A549 treated with DMSO at 1 μM for 4 hours (cell line): ENCODE measurements at places on chromosomes 12 and 14. TPM values are rescaled to one million over a fixed set of nuclear protein-coding genes. Genes with fewer than 3 reads are reported as not detected.

Gene LRRC43
- 0.10 to 0.18 TPM (median 0.15 TPM) in 3 of 5 replicates, not detected in the others for total RNA-seq

Gene SLC25A47
- total RNA-seq = not detected in 5 replicates

Gene RAB15
- 17.1 to 20.0 TPM (median 18.4 TPM) in 5 replicates for total RNA-seq

Gene MYL2
- 0.10 to 0.17 TPM in 2 of 5 replicates, not detected in the others for total RNA-seq

Gene EIF2S3B
- total RNA-seq = 0.45 to 0.70 TPM (median 0.67 TPM) in 5 replicates

Gene TMEM106C
- 119 to 129 TPM (median 126 TPM) in 5 replicates for total RNA-seq

Gene SLC10A1
- total RNA-seq = not detected in 5 replicates

Gene PTGER2
- 1.2 to 2.1 TPM (median 1.7 TPM) in 5 replicates for total RNA-seq

Gene GLI1
- total RNA-seq = 9.3 to 13.8 TPM (median 11.2 TPM) in 5 replicates

Gene SLC4A8
- 1.0 to 2.6 TPM (median 1.6 TPM) in 5 replicates for total RNA-seq

Gene MYG1
- total RNA-seq = 85.4 to 102 TPM (median 93.8 TPM) in 5 replicates

Gene ANGEL1
- 7.7 to 11.0 TPM (median 10.1 TPM) in 5 replicates for total RNA-seq

Gene PITPNM2
- 12.5 to 21.7 TPM (median 17.7 TPM) in 5 replicates for total RNA-seq

Gene CPM
- 8.1 to 13.4 TPM (median 11.5 TPM) in 5 replicates for total RNA-seq

Gene ITFG2
- 13.7 to 18.8 TPM (median 16.9 TPM) in 5 replicates for total RNA-seq

Gene C3AR1
- not detected in 5 replicates for total RNA-seq

Gene P2RX7
- not detected in 5 replicates for total RNA-seq

Gene SIVA1
- total RNA-seq = 145 to 215 TPM (median 170 TPM) in 5 replicates

Gene NRIP2
- not detected in 5 replicates for total RNA-seq

Gene MRPS35
- total RNA-seq = 91.8 to 108 TPM (median 98.3 TPM) in 5 replicates

Gene ZNF268
- total RNA-seq = 11.4 to 18.0 TPM (median 11.9 TPM) in 5 replicates

Gene TSPAN19
- total RNA-seq = not detected in 5 replicates

Gene C14orf180
- total RNA-seq = not detected in 5 replicates

Gene TAS2R31
- 0.09 to 0.22 TPM (median 0.16 TPM) in 4 of 5 replicates, not detected in the other for total RNA-seq

Gene MSRB3
- total RNA-seq = 19.1 to 27.3 TPM (median 25.3 TPM) in 5 replicates

Gene CCDC38
- 0.09 to 0.24 TPM (median 0.19 TPM) in 4 of 5 replicates, not detected in the other for total RNA-seq

Gene AJUBA
- 36.4 to 45.2 TPM (median 40.3 TPM) in 5 replicates for total RNA-seq

Gene PNN
- 46.8 to 56.1 TPM (median 49.2 TPM) in 5 replicates for total RNA-seq

Gene BICDL1
- total RNA-seq = 2.4 to 4.3 TPM (median 4.0 TPM) in 5 replicates

Gene DDX55
- 29.6 to 36.8 TPM (median 35.7 TPM) in 5 replicates for total RNA-seq

Gene SLC39A5
- total RNA-seq = 0.14 TPM in 1 of 5 replicates, not detected in the others

Gene SERPINA1
- 0.37 to 0.92 TPM (median 0.63 TPM) in 5 replicates for total RNA-seq

Gene SRRM4
- not detected in 5 replicates for total RNA-seq

Gene TMEM121
- 2.7 to 9.5 TPM (median 7.3 TPM) in 5 replicates for total RNA-seq

Gene DNAJC22
- total RNA-seq = 20.5 to 25.1 TPM (median 23.7 TPM) in 5 replicates

Gene KLRC2
- total RNA-seq = 1.2 to 2.0 TPM (median 1.4 TPM) in 5 replicates

Gene FGD6
- total RNA-seq = 15.6 to 22.8 TPM (median 17.6 TPM) in 5 replicates

Gene DDHD1
- 6.2 to 8.2 TPM (median 7.7 TPM) in 5 replicates for total RNA-seq

Gene NTS
- 51.1 to 84.8 TPM (median 78.2 TPM) in 5 replicates for total RNA-seq

Gene MYF6
- not detected in 5 replicates for total RNA-seq

Gene NFYB
- total RNA-seq = 18.9 to 33.1 TPM (median 29.2 TPM) in 5 replicates

Gene LRFN5
- not detected in 5 replicates for total RNA-seq

Gene ABCD2
- total RNA-seq = not detected in 5 replicates

Gene RHEBL1
- 3.9 to 6.4 TPM (median 5.7 TPM) in 5 replicates for total RNA-seq

Gene CD69
- total RNA-seq = 0.26 TPM in 1 of 5 replicates, not detected in the others

Gene PRB2
- total RNA-seq = not detected in 5 replicates

Gene CDH24
- total RNA-seq = 3.4 to 6.1 TPM (median 4.9 TPM) in 5 replicates

Gene PPP1R36
- total RNA-seq = 0.21 to 0.57 TPM (median 0.38 TPM) in 5 replicates

Gene KRT71
- total RNA-seq = not detected in 5 replicates

Gene RILPL2
- total RNA-seq = 1.2 to 1.9 TPM (median 1.6 TPM) in 5 replicates

Gene TMED8
- total RNA-seq = 6.7 to 9.8 TPM (median 9.2 TPM) in 5 replicates

Gene FICD
- 3.1 to 3.6 TPM (median 3.5 TPM) in 5 replicates for total RNA-seq
